ENCODE measurements at places on chromosomes 16 and 17. TPM values are rescaled to one million over a fixed set of nuclear protein-coding genes. Genes with fewer than 3 reads are reported as not detected.

ERN2 gene
- not detected for total RNA-seq

NPIPA8 gene
- not detected for total RNA-seq

CCDC154 gene
- under 0.01 TPM for total RNA-seq

SMPD3 gene
- total RNA-seq = under 0.01 TPM

DNA sequence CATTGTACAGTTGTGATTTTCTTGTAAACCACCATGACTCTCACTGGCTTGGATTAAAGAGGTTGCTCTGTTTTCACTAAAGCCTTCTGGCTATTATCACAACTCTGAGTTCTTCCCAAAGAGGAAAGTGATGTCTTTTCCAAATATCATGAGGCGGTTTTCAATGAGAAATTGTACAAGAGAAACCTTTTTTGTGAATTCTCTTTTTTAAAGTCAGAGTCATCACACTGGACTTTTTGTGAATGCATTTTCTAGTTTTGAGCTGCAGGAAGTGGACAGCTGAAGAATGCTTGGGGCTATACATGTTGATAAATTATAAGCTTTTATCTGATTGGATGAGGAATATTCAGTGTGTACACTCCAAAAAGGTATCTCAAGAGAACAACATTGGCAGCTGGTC, 100.2 kb downstream of the PHKB start:
- no peak for DNase-seq

GRCh38 chr16:68744744-68745280, 7.7 kb downstream of the CDH1 start:
- no peak for DNase-seq

DNA sequence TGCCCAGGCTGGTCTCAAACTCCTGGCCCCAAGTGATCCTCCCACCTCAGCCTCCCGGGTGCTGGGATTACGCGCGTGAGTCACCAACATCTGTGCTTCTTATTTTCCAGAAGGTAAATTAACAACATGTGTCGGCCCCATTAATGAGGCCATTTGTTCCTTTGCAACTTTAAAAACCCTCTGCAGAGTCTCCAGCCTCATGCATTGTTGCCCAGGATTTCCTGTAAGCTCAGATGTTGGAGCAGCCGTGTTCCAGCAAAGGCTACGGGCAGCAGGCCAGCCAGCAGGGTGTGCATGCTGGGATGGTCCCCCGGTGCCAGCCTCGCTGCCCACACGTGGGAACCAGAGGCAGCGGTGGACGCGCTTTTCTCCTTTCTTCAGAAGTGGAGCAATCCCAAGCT, 19.1 kb upstream of the HEXD start:
- DNase-seq = peak; percentile 31
